ENCODE measurements at places on chromosomes 6 and 20.
A peak's percentile ranks its signal among the peaks of the same experiment; 100 is the strongest.

- no peaks in the 10 kb centered on the region for H3K27me3 ChIP-seq
- H3K36me3 ChIP-seq: no peaks in the 10 kb centered on the region
- no peak for DNase-seq
- no peak overlapping the region for H3K27ac ChIP-seq
These were observed 481.5 kb upstream of the HSF2 start for GRCh38 chr6:121917834-121918559.

DNA sequence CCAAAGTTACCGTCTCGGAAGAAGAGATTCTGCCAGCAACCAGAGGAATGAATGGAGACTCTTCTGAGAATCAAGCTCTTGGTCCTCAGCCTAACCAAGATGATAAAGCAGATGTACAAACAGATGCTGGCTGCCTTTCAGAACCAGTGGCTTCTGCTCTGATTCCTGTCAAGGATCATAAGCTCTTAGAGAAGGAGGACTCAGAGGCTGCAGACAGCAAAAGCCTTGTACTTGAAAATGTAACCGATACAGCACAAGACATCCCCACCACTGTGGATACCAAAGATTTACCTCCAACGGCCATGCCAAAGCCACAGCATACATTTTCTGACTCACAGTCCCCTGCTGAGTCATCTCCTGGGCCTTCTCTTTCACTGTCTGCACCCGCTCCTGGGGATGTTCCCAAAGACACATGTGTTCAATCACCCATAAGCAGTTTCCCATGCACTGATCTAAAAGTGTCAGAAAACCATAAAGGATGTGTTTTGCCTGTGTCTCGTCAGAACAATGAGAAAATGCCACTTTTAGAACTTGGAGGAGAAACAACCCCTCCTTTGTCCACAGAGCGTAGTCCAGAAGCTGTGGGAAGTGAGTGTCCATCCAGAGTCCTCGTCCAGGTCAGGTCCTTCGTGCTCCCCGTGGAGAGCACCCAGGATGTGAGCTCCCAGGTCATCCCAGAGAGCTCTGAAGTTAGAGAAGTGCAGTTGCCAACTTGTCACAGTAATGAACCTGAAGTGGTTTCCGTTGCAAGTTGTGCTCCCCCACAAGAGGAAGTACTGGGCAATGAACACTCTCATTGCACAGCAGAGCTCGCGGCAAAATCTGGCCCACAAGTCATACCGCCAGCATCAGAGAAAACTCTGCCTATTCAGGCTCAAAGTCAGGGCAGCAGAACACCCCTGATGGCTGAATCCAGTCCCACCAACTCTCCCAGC lies 109.6 kb downstream of the RTN4IP1 start:
- peaks cover 96% of the 10 kb centered on the region for H3K4me1 ChIP-seq
- H3K27me3 ChIP-seq: no peaks in the 10 kb centered on the region
- H3K27ac ChIP-seq: peak overlapping the region; percentile 97

- no peak overlapping the region for H3K27ac ChIP-seq
- no peak overlapping the region for H3K4me3 ChIP-seq
- H3K4me1 ChIP-seq: no peaks in the 10 kb centered on the region
- no peak for DNase-seq
- no peaks in the 10 kb centered on the region for H3K27me3 ChIP-seq
- H3K36me3 ChIP-seq: no peaks in the 10 kb centered on the region
These were observed 30.4 kb downstream of the ATXN1 start for GRCh38 chr6:16730738-16731477.

GRCh38 chr6:56753811-56754210 lies 111.1 kb upstream of the DST start:
- H3K27ac ChIP-seq: no peak overlapping the region
- H3K4me3 ChIP-seq: no peak overlapping the region
- no peaks in the 10 kb centered on the region for H3K27me3 ChIP-seq

DNA sequence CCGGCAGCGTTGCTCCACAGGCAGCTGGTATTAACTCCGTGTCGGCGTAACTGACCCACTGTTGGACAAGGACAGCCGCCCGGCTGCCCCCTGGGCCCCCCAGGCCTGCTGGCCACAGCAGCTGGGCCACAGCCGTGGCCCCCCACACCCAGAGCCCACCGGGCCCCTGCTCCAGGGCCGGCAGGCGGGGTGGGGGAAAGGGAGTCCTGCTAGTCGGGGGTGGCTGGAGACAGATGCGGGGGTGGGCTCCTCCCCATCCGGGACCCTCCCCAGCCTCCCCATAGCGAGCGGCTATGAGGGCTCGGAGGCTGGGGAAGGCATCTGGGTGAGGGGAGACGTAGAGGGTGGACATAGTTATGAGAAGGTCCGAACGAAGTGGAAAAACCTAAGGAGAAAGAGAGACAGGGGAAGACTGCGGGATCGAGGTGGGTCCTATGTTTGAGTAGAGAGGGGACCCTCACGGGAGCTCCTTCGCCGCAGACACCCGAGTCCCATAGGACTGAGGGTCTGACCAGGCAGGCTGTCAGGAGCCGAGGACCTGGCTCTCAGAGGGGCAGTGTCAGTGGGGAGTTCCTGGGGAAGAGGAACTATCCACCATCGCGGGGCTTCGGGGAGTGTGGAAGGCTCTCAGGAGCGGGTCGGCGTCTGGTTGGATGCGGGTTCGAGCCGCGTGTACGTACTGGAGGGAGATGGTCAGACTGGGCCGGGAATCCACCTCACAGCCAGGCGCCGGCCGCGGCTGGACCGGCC lies 511 bp downstream of the VARS1 start:
- peak; percentile 32 for DNase-seq
- peaks cover 52% of the 10 kb centered on the region for H3K36me3 ChIP-seq
- H3K4me1 ChIP-seq: peaks cover 40% of the 10 kb centered on the region
- H3K27ac ChIP-seq: peak overlapping the region; percentile 93

DNA sequence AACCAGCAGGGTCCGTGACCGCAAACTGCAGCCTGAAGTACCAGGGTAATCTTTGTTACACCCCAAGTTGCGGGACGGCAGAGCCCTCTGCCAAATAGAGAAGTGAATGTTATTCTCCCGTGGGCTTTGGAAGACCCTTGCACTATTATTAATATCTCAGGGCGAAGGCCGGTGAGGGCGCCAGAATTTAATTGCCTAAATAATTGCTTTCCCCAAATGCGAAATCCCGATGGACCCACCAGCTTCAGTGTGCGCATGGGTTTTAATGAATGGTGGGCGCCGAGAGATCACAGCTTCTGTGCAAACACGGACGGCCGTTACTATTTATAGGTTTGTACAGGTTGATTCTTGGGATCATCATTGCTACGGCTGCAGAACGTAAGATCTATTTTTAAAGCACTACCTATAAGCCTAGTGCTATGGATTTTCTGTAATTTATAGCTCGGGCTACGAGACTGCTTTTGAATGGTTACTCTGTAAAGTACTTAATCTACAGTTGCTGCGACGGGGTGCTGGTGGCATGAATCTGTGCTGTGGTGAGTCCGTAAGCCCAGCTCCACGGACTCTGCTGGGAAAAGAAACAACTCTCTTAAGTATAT lies 15.2 kb upstream of the PHACTR3 start:
- H3K27me3 ChIP-seq: peaks cover 25% of the 10 kb centered on the region
- H3K36me3 ChIP-seq: no peaks in the 10 kb centered on the region
- no peak overlapping the region for H3K4me3 ChIP-seq

GRCh38 chr20:50728981-50729874 lies 2.2 kb upstream of the PARD6B start:
- DNase-seq: no peak
- H3K4me3 ChIP-seq: no peak overlapping the region
- H3K4me1 ChIP-seq: peaks cover 20% of the 10 kb centered on the region
- H3K36me3 ChIP-seq: no peaks in the 10 kb centered on the region
- peaks cover 4% of the 10 kb centered on the region for H3K27me3 ChIP-seq

DNA sequence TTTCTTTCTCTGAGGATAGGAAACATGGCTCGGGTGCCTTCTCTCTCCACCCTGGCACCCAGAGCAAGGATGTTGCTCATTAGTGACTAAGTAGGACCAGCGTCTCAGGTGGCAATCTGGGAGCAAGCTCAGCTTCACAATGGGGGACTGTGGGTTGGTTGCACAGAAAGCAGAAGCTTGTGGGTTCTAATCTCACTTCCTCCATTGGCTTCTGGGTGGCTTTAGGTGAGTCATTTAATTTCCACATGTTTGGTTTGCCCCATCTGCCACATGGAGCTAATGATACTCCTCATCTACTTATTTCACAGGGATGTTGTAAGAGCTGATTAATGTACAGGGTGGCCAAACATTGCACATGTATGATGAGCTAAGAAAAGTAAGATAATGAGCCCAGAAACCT lies 54.8 kb upstream of the AKIRIN2 start:
- no peak overlapping the region for H3K4me3 ChIP-seq
- no peaks in the 10 kb centered on the region for H3K27me3 ChIP-seq
- peak; percentile 6 for DNase-seq
- no peaks in the 10 kb centered on the region for H3K36me3 ChIP-seq

DNA sequence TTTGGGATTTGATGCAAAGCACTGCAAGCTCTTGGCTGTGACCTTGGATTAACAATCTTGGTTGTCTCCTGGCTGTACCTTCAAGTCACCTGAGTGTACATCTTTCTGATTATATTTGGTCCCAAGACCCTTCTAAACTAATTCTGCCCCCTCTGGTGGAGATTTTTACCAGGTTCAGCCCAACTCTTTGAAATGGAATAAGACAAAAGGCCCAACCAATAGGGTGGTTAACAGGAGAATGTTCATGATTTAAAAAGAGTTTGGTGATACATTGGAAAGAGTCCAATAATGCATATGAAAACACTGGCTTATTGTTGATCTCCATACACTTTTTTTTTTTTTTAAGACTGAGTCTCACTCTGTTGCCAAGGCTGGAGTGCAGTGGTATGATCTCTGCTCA lies 77.5 kb upstream of the CD83 start:
- no peak overlapping the region for H3K4me3 ChIP-seq
- H3K4me1 ChIP-seq: no peaks in the 10 kb centered on the region
- H3K36me3 ChIP-seq: no peaks in the 10 kb centered on the region
- H3K27me3 ChIP-seq: peaks cover 27% of the 10 kb centered on the region

DNA sequence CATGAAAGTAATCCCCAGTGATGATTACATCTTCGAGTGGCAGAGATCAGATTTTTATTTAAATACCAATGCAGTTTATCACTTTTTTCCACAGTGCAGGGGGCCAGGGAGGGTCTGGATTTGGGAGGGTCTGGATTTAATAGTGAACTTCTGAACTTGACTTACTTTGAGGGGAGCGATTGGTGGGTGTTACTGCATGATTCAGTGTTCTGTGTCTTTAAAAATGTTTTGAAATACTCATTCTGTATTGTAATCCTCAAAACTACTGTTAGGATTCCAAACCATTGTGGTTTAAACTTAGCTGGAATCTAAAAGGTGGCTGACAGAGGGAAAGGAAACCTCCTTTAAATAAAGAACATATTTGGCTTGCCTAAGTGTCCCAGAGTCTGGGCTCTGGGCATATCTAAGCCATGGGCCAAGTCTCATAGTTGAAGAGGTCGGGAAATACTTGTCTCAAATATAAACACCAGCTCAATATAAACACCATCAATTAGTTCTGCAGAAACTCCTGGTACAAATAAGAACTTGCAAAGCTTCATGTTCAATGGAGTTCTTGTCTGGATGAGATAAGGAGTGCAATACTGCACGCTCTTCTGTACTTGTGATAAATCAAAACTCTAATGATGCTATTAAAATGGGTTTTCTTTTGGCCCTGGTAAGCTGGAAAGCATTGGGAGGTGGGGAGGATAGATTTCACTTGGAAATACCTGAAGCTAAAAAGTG lies 14.4 kb downstream of the JARID2 start:
- H3K27me3 ChIP-seq: no peaks in the 10 kb centered on the region
- H3K36me3 ChIP-seq: no peaks in the 10 kb centered on the region
- H3K4me3 ChIP-seq: no peak overlapping the region
- no peak overlapping the region for H3K27ac ChIP-seq

DNA sequence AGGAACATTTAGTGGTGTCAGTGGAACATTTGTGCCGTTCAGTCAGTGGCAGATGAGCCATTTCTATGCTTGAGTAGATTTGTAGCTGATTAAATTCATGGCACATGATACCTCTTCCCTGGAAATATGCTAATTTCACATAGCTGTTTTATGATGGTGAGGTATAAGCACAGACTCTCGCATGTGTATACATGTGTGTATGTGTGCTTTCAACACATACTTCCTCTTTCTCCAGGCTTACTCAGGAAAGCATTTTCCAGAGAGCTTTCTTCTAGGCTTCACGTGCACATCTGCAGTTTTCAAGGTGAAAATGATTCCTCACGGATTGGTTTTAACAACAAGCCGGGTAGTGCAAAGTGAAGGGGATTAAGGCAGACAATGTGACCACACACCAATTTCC lies 396.5 kb downstream of the HDGFL1 start:
- no peaks in the 10 kb centered on the region for H3K36me3 ChIP-seq
- no peaks in the 10 kb centered on the region for H3K27me3 ChIP-seq
- H3K4me3 ChIP-seq: no peak overlapping the region

DNA sequence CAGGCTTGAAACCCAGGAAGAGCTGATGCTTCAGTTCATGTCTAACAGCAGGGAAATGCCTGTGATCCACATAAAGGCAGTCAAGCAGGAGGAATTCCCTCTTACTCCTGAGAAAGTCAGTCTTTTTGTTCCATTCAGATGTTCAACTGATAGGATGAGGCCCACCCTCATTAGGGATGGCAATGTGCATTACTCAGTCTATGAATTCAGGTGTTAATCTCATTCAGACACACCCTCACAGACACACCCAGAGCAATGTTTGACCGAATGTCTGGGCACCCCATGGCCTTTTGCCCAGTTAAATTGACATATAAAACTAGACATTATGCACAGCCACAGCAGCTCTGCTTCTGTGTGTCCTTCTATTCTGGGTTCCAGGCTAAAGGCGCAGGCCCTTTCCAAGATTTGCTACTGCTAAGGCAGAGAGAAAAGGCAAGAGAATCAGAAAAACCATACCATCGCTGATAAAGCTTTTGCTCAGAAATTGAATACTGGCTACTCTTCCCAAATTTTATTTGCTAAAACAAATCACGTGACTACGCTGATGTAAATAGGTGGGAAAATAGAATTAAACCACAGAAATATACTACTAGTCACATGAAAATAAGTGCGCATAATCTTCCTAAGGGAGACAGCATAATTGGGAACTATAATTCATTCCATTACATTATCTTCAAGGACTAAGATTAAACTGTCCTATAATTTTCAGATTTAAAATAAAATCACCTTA lies 625.0 kb upstream of the MAN1A1 start:
- H3K27ac ChIP-seq: no peak overlapping the region
- H3K4me3 ChIP-seq: no peak overlapping the region
- no peaks in the 10 kb centered on the region for H3K27me3 ChIP-seq
- DNase-seq: no peak
- no peaks in the 10 kb centered on the region for H3K4me1 ChIP-seq
- no peaks in the 10 kb centered on the region for H3K36me3 ChIP-seq

GRCh38 chr6:12047304-12047703 lies 35.2 kb downstream of the HIVEP1 start:
- no peak overlapping the region for H3K4me3 ChIP-seq
- DNase-seq: no peak
- H3K27ac ChIP-seq: no peak overlapping the region
- H3K36me3 ChIP-seq: no peaks in the 10 kb centered on the region

GRCh38 chr6:106444777-106445507 lies 84.4 kb downstream of the CRYBG1 start:
- no peak overlapping the region for H3K4me3 ChIP-seq
- peaks cover 26% of the 10 kb centered on the region for H3K27me3 ChIP-seq
- DNase-seq: peak; percentile 38
- H3K4me1 ChIP-seq: no peaks in the 10 kb centered on the region
- H3K36me3 ChIP-seq: no peaks in the 10 kb centered on the region
- no peak overlapping the region for H3K27ac ChIP-seq

Data from DND-41 (cell line).